Panc1 (cell line): ENCODE measurements at places on chromosomes 11 and 22. TPM values are rescaled to one million over a fixed set of nuclear protein-coding genes. Genes with fewer than 3 reads are reported as not detected.

OR8D1 gene
- not detected for total RNA-seq

MS4A14 gene
- not detected for total RNA-seq

RGL4 gene
- total RNA-seq = not detected

HIC2 gene
- total RNA-seq = 7.3 TPM

CAVIN3 gene
- total RNA-seq = 31.1 TPM

OR8G1 gene
- total RNA-seq = not detected

ADORA2A gene
- total RNA-seq = 11.5 TPM

TSSK2 gene
- not detected for total RNA-seq

CHRM1 gene
- not detected for total RNA-seq

ZNF215 gene
- total RNA-seq = 12.8 TPM

GANAB gene
- total RNA-seq = 415 TPM
